ENCODE measurements at places on chromosomes 1 and 21.

GRCh38 chr1:215665215-215665614 lies 98.1 kb downstream of the KCTD3 start:
- DNase-seq: no peak

- no peak for DNase-seq
Measured at GRCh38 chr1:193259636-193260035, 73.2 kb upstream of the B3GALT2 start.

DNA sequence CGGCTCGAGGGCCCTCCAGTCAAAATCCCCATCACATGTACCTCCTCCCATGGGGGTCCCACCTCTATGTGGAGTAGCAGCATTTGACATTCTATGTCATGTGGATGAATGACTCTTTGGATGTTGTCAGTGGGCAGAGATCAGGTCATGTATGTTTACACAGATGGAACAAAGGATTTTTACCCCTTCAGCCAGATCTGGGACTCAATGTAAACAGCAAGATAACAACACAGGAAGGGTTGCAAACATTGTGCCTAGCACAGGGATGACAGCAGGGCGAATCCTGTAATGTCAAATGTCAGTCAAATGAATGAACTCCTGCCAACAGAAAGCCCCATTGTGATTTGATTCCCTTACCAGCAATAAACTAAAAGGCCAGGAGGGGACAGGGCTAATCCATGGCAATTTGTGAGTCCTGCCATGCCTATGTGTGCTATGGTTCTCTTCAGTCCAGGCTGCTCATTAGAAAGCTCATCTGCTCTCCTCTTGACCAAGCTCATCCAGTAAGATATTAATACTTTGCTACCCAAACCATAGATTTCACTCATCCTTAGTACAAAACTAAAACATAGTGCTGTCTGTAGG lies 60.3 kb downstream of the PGBD5 start:
- DNase-seq: no peak

DNA sequence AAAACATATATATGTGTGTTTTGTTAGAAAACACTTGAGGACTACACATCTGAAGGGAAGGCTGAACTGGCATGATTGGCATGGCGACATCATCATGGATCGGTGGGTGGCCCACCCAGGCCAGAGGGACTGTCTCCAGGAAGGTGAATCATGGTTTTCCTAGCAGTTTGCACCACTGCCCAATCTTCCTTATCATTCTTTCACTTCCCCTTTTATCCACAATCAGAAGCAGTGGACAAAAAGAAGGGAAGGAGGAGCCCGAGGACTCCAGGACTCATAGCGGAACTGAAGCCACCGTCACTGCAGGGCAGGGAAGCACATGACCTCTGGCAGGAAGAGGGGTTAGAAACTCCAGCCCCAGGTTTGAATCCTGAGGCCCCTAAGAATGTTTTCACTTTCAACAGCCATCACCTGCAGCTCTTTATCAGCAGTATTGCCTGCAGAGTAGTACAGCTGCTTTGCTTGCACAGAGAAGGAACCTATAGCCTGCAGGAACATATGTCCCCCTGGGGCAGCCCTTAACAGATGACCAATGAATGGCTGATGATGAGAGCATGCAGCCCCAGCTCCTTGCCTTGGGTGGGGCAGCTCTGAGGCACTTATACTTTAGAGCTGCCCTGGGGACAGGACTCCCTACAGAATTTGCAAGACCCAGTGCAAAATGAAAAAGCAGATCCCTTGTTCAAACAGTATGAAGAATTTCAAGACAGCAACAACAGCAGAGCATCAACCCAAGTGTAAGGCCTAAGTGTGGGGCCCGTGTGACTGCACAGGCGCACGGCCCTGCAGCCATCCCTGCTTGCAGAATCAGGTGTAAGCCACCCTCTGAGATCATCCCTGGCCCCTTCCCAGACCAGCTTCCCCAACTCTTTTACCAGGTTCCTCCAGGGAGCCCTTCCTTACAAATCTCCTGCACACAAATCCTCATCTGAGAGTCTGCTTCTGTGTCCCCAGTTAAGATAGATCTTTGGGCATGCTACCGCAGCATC lies 241.8 kb upstream of the IRF2BP2 start:
- DNase-seq: no peak

DNA sequence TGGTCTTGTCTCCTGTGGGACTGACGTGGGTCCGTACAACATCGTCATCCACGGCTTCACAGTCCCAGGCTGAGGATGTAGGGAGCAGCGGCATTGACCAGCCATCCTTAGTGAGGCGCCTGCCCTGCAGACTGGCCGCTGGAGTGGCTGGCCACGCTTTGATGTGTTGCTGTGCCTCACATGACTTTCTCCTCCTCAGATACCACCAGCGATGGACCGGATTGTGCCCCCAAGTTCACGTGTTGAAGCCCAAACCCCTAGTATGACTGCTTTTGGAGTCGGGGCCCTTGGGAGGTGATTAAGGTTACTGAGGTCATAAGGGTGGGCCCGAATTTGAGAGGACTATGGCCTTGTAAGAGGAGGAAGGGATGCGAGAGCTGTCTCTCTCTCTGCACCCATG lies 122.5 kb downstream of the PCBP3 start:
- no peak for DNase-seq

GRCh38 chr1:203069030-203069747 lies 16.6 kb downstream of the MYOG start:
- DNase-seq: no peak

DNA sequence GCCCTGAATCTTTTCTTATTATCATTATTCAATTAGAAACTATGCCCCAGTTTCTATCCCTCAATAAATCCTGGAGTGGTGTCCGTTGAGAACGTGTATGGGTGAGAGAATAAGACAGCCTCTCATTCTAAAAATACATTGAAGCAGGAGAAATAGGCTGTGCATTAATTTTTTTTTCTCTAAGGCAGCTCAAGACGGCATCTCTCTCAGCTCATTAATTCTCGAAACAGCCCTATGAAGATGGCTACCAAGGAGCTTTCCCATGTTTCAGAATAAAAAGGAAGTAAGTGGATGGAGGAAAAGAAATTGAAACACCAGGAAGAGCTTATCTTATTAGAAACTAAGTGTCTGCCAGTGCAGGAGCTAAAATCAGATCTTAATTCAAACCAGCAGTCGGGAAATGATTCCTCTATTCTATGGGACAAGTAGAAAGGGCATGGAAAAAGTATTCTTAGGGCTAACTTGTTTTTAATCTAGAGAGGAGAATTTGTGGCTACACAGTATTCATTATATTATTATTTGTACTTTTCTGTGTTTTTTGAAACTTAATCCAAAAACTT lies 347.1 kb upstream of the PLD5 start:
- no peak for DNase-seq

DNA sequence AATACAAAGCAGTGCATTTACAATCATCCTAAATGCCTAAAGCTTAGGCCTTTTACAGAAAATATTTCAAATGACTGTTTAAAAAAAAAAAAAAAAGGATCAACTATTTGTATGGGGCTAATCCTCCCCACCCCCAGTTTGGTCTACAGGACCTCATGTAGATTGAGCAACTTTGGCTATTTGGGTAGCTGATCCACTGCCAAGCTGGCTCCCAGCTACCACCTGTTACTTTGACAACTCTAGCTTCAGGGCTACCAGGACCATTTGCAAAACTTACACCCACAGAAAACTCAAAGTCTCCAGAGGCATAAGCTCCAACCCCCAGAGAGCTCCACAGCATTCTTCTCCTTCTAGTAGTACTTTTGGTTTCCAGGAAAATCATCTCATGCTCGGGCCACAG lies 29.4 kb downstream of the JAK1 start:
- no peak for DNase-seq

DNA sequence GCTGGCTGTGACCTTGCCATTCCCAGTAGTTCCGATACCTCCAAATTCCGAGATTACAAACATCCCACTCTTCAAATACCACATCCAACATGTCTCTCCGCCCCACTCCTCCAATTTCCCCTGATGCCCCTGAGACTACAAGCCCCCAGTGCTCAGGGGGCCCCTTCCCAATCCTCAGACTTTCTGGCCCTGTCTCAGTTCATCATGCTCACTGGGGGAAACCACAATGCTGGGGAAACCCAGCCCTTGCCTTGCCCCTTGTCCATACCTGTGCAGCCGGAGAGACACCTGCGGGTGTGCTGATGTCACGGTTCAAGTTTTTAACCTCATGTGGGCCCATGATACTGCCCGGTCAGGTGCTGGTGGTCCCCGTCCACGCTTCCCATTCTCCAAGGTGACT lies 226.6 kb downstream of the CAMTA1 start:
- DNase-seq: no peak
